ENCODE measurements at places on chromosomes 3 and 15.
A peak's percentile ranks its signal among the peaks of the same experiment; 100 is the strongest.

DNA sequence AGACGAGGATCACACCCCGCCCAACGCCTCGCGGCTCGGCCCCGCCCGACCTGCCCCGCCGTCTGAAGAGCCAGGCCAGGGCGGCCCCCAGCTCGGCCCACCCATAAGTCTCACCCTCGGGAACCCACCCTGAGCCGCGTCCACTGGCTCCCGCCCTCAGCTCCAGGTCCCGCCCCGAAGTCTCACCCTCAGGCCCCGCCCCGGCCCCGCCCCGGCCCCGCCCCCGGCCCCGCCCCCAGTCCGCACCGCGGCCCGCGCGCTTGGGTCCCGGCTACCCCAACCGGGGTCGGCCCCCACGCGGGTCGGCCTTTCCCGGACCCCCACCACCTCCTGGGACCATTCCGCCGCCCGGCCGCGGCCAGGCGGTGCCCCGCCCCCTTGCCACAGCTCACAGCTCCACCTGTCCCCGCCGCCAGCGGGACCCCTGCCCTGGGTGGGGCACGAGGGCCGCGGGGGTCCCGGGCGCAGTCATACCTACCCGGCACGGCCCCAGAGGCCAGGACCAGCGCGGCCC, 489 bp downstream of the CSPG5 start:
- no peak for DNase-seq

GRCh38 chr3:182364723-182365650, 428.3 kb upstream of the ATP11B start:
- peak; percentile 100 for DNase-seq

GRCh38 chr3:122984007-122984406, 43.6 kb downstream of the SEMA5B start:
- no peak for DNase-seq

- DNase-seq: peak; percentile 40
These were observed 58.3 kb downstream of the LRIG1 start for GRCh38 chr3:66442254-66443117.

GRCh38 chr15:71011503-71012155, 103.6 kb upstream of the THSD4 start:
- DNase-seq: no peak

DNA sequence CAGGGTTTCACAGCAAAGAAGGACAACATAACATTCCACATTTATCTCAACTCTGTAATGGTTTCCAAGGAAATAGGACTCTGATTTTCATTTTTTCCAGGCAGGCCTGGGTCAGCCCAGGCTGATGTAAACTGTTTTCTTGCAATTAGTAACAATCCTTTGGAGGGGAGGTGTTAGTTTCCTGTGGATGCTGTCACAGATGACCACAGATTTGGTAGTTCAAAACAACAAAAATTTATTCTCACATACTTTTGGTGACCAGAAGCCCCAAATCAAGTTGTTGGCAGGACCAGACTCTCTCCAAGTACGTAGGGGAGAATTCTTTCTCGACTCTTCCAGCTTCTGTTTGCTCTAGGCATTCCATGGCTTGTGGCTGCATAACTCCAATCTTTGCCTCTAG, 88.0 kb downstream of the EDEM1 start:
- DNase-seq: no peak

Measured in NCI-H2081 treated with DMSO at 0.1 percent for 48 hours (cell line).